T-helper 1 cell (primary cell): ENCODE measurements at places on chromosomes 2 and 18.

DNA sequence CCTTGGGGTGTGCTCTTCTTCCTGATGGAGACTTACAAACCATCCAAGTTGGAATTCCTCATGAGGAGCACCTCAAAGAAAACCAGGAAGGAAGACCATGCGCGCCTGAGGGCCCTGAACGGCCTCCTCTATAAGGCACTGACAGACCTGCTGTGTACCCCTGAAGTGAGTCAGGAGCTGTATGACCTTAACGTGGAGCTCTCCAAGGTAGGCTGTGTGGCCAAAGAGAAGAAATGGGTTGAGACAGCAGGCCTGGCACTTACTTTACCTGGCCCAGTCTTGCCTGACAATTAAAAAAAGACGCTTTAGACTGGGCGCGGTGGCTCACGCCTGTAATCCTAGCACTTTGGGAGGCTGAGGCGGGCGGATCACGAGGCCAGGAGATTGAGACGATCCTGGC, 3.1 kb downstream of the RBFA start:
- no peak for DNase-seq

- no peak for DNase-seq
Observed at GRCh38 chr2:80054346-80054675, 250.2 kb downstream of the LRRTM1 start.

DNA sequence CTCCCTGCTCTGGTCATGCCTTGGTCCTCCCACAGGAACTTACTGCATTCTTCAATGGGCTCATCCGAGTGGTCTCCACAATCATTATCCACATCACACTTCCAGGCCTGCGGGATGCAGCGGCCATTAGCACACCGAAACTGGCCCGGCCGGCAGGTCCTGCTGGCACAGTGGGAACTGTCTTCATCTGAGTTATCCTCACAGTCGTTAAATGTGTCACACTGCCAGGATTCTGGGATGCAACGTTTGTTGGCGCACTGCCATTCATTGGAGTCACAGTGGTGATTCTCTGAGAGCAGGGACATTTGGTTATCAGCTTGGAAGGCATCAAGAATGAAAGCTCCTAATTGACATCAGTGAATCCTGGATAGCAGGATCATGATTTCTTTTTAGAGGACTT, 104.5 kb downstream of the DHRS9 start:
- no peak for DNase-seq

GRCh38 chr18:6601241-6601640, 128.3 kb upstream of the ARHGAP28 start:
- DNase-seq: no peak

GRCh38 chr18:74063023-74063422, 84.6 kb downstream of the FBXO15 start:
- no peak for DNase-seq

DNA sequence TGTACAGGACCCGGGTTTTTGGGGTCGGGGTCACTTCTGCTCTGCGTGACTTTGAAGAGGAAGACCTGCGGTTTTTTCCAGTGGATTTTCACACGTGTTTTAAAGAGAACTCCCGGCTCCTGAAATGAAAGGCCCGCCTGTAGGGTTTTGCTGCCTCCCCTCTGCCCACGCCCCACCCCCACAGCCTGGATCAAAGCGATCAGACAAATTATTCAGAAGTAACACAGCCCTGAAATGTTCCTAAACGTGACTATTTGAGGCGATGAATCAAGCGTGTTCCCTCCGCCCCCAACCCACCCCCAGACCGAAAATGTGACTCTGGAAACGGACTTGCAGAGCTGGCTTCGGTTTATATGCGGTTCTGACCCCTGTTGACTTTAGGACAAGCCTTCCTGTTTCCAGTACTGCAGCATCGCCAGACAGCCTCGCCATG, 28.7 kb upstream of the SMIM21 start:
- DNase-seq: no peak

GRCh38 chr2:83851066-83851465, 608.0 kb downstream of the SUCLG1 start:
- no peak for DNase-seq

DNA sequence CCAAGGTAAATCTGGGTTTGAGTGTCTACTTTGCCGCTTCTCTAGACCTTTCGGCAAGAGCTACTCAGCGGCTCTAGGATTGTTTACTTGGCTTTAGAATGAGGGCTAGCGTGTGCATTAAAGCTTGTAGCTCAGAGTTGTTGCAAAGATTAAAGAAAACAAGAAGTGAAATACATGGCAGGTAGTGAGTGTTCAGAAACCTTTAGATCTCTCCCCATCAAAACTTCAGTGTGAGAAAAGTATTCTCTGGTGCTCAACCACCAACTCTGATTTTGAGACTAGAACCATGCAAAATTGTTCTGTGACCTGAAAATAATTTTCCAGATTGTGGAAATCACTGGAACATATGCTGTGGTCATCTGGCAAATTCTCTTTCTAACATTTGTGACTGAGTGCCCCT, 512.0 kb downstream of the CMPK2 start:
- DNase-seq: no peak
